ENCODE measurements at places on chromosomes 2 and 18. TPM values are rescaled to one million over a fixed set of nuclear protein-coding genes. Genes with fewer than 3 reads are reported as not detected.

GRCh38 chr2:96909611-96910021 is 39.7 kb upstream of the SEMA4C start:
- no peak overlapping the region for H3K27ac ChIP-seq
- no peaks in the 10 kb centered on the region for H3K27me3 ChIP-seq
- no peak for DNase-seq
- no peak overlapping the region for H3K4me3 ChIP-seq
- H3K4me1 ChIP-seq: peaks cover 12% of the 10 kb centered on the region

DNA sequence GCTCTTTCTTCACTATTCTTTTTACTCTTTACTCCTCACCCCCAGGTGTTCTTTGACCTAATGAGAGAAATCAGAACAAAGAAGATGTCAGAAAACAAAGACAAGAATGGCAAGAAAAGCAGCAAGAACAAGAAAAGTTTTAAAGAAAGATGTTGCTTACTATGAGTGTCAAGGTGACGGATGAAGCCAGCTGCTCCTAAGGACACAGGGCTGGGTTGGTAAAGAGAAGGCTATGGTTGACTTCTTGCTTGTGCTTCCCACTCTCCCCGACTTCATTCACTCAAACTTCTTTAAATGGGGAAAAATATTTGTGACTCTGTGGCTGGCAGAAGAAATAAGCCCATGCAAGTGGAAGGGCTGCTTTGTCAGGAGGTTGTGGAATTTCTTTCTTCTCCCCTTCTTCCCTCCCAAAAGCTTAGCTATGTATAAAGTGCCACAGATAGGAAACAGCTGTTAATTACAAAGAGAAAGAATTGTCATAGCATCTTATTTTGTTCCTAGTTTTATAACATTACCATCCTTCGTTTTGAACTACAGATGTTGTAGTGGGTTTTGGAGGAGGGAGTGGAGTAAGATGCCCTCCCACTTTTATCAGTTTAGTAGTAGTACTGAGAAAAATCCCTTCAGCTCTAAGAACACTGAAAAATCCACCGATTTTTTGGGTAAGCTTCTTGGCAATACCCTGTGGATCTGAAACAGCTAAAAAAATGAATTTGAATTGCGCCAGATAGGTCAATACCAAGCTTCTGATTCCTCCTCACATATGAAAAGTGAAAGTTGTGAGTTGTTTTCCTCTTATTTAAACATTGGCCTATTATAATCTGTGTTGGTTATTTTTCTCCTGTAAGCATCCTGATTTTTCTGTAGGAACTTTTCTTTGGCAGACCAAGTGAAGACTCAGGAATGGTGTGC is 40.7 kb downstream of the RALB start:
- H3K4me1 ChIP-seq: peaks cover 11% of the 10 kb centered on the region
- no peak overlapping the region for H3K4me3 ChIP-seq
- peaks cover 6% of the 10 kb centered on the region for H3K36me3 ChIP-seq
- DNase-seq: peak; percentile 60
- H3K27me3 ChIP-seq: no peaks in the 10 kb centered on the region
- no peak overlapping the region for H3K27ac ChIP-seq

DNA sequence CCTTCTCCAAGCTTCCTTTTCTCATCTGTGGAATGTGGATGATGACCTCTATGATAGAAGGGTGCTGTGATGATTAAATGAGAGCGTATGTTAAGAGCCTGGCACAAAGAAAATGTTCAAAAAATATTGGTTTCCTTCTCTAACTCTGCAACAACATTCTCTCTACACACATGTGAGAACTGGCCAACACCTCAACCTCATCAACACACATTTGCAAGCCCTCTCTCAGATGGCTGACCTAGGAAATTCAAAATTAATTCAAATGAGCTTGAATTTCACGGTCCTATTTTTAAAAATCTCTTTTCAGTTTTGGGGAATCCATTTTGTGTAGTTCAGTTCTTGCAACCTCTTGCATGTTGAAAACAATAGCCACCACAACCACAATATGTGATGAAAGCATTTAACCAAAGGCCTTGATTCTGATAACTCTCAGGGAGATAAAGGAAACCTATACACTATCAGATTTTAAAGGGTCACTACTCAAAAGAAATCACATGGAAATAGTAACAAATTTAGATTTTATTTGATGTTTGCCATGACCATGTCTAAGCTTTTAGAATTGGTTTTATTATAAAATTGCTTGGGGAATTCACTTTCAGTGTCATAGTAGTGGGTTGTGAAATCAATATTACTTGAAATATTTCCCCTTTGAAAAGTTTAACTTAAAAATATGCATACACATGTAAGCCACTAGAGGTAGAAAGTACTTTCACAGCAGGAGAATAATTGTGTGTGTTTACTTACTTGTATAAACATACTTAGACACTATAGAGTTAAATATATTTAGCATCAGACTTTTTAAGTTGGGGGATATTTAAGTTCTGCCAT is 16.6 kb upstream of the NABP1 start:
- no peak overlapping the region for H3K4me3 ChIP-seq
- H3K27me3 ChIP-seq: no peaks in the 10 kb centered on the region
- H3K27ac ChIP-seq: no peak overlapping the region
- H3K4me1 ChIP-seq: peaks cover 22% of the 10 kb centered on the region
- DNase-seq: no peak

DNA sequence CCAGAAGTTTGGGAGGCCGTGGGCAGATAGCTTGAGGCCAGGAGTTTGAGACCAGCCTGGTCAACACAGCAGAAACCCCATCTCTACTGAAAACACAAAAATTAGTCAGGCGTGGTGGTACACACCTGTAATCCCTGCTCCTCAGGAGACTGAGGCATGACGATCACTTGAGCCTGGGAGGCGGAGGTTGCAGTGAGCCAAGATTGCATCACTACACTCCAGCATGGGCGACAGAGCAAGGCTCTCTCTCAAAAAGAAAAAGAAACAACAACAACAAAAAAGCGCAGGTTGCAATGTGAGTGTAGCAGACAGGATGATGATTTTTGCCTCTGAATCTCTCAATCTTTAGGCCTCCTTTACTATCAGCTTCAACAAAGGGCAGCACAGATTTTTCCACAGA is 2.7 kb upstream of the USP14 start:
- H3K36me3 ChIP-seq: no peaks in the 10 kb centered on the region

DNA sequence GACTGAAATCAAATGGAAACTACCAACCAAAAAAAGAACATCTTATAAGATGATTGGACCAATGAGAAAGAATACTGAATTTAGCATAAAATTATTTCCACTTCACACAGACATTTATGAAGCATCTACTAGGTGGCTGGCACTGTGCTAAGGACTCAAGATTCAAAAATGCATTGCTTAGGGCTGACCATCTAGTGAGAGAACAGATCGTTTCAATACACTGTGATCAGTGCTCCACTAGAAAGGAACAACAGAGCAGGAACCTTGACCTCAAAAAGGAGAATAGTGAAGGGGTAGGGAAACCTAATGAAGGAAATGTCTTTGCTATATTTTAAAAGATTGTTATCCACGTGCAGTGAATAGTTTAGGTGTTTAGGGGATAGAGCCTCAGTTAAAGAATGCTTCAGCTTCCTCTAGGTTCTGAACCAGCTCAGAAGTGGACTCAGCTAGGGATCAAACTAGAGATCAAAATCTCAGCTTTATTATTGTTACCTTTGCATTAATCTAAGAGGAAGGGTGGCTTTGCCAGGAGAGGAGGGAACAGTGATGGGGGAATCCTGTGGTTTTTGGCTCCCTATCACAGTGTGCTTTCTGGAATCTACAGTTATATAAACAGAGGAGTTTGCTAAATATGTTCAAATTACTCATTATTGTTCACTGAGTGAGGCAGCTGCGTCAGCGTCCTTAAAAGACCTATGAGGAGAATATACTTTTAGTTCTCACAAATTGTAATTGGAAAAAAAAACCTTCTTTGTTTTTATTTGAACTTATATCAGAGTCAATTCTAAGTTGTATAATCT is 16.2 kb upstream of the BBS5 start:
- H3K27me3 ChIP-seq: no peaks in the 10 kb centered on the region
- peak overlapping the region; percentile 54 for H3K27ac ChIP-seq
- no peaks in the 10 kb centered on the region for H3K36me3 ChIP-seq
- H3K4me1 ChIP-seq: peaks cover 8% of the 10 kb centered on the region

GRCh38 chr2:240458900-240459391 is 23.5 kb downstream of the GPC1 start:
- H3K27me3 ChIP-seq: no peaks in the 10 kb centered on the region
- no peak for DNase-seq
- H3K36me3 ChIP-seq: peaks cover 23% of the 10 kb centered on the region
- no peak overlapping the region for H3K4me3 ChIP-seq

Gene MGAT4A
- 0.26 TPM for total RNA-seq

Gene CDH20
- total RNA-seq: not detected

Gene DTNB
- 5.4 TPM for total RNA-seq
